Right ventricle myocardium superior (tissue), 1 donor: ENCODE measurements at places on chromosomes 11 and 22.

DNA sequence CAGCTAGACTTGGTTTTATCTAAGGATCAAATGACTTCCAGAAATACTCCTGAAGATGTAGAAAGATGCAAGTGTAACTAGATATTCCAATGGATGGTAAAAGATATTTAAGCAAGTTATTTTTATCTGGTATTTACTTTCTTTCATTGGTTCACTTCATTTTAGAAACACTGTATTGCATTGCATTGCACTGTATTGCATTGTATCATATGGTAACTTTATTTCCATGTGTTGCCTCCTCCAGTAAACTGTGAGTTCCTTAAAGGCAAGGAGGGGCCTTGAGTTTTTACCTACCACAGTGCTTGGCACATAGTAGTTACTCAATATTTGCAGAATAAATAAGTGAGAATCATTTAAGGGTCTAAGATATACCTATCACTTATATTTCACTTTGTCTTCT is 31.8 kb upstream of the FLI1 start:
- DNase-seq = no peak

DNA sequence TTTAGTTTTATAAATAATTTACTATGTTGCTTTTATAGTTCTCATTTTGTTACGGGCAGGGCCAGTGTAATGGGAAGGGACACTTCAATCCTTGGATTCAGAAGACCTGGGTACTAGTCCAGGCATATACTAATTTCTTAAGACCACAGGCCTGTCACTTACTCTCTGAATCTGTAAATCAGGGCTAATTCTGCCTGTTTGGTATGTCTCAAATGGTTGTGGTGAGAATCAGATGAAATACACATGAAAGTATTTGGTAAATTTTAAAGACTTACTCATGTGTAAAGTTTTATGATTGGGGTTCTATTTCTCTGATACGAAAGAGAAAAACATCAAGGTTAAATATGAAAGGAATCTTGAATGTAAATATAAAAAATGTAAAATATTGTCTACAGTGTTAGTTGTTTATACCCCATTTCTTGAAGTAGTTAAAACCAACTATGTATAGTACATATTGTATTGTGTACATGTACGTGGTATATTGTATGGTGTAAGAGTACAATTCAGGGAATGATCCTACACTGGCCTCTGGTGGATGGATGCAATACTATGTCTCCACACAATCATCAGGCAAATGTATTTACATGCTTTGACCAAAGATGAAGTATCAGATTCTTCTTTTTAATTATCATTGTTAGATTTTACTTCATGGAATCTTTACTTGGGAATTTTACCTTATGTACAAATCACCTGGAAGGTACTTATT is 24.5 kb upstream of the RAG2 start:
- DNase-seq = no peak

DNA sequence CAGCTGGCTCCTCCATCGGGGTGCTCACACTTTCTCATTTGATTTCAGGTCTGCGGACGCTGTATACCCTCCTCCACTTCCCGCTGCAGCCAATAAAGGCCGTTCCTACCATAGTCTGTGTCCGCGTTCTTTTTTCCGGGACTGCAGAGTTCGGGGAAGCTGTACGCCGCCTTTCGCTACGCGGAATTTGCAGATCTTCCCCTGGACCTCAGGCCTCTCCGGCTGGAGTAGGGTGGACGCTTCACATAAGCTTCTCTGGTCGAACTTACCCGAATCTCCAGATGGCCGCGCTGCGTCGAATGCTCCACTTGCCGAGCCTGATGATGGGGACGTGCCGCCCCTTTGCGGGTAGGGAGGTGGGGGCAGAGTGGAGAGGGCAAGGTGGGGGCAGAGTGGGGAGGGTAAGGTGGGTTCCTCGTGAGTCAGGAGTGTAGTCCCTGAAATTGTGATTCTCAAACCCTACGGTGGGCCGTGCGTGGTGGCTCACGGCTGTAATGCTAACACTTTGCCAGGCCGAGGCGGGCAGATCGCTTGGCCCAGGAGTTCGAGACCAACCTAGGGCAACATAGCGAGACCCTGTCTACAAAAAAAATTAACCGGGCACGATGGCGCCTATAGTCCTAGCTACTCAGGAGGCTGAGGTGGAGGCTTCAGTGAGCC is 617 bp downstream of the CSKMT start:
- DNase-seq = peak; percentile 73

GRCh38 chr11:29293825-29294224 is 723.0 kb downstream of the KCNA4 start:
- DNase-seq = no peak

DNA sequence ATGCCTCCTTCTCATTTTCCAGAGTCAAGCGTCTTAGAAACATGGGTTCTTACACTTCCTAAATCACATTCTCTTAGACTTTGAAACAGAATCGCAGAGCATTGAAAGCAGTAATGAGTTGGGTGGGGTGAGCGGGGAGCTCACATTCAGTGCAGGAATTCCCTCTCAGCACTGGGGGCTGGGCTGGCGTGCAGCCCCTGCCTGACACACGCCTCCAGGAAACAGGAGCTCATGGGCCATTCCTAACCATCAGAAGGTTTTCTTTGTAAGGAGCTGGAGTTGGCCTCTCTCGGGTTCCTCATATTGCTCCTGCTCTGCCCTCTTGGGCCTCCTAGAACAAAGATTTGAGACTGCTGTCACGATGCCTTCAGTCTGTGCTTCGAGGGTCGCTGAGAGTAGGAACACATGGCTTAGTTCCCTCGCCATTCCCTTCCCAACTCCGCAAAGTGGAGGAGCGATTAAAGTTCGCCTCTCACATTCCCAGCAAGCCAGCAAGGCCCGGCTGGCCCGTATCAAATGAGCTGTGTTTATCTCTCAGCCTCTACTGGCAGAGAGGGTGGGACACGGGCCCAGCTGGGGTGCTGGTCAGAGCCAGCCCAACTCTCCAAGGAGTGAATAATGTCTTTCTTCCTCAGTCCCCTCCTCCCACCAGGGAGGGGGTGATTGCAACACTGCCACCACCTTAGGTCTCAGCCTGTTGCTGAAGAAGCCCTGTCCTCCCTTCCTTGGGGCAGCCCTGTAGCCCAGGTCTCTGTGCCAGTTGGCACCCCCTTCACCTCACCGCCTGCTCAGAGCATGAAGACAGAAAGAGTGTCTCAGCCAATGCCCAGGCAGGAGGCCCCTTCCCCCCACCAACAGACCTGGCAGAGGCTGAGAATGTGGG is 10.4 kb downstream of the CHRDL2 start:
- DNase-seq = peak; percentile 89

DNA sequence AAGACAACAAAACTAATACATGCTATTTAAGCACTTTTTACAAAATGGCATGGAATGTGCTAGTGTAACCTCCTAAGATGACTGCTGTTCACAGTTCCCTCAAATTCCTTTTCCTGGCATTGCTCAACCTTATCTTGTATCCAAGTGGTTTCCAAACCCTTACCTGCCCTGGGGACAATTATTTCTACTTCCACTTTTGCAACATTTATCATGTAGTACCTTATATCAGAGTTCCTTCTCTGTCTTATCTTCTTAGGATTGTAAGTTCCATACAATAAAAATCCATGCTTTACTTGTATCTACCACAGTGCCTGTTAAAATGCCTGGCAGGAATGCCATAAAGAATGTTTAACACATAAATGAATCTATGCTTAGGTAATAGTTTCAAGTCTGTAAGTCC is 109.2 kb upstream of the MTMR2 start:
- DNase-seq = no peak

GRCh38 chr22:48950151-48950915 is 877.3 kb downstream of the BRD1 start:
- DNase-seq = no peak

DNA sequence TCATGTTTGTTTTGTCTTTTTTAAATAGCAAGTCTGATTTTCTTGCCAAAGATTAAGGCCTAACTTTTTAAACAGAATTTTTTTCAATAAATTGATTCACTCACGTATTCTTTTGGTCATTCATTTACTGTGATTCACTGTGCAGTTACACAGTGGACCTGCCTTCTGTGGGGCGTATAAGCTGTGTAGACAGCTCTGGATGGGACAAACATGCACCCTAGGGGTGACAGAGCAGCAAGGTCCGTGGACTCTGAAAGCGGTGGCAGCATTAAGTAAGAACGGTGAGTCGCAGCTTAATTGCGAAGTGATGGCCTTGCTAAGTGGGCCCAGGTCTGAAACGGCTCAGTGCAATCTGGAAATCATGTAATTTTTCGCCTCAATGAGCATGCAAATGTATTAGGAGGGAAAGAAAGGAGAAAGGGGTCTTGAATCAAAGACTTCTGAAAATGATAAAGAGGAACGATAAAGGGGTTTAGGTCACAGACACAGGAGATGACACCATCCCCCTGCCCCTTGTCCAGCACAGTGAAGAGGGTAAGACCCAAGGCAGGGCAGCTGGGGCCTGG is 113.1 kb downstream of the SPATA19 start:
- DNase-seq = no peak

- no peak for DNase-seq
Measured at GRCh38 chr11:68722143-68722542, 29.2 kb downstream of the TESMIN start.

DNA sequence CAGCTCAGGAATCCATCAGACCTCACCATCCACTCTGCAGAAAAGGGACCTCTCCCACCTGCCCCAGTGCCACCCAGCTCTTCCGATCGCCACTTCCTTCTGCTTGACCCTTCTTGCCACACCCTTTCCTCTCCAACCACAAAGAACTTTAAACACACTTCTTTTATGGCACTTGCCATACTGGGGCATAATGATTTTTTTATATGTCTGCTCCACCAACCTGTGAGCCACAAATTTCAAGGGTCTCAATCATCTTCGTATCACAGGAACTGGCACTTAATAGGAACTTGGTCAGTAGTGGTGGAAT is 11.7 kb upstream of the MYH9 start:
- no peak for DNase-seq

GRCh38 chr22:41828516-41828915 is 4.4 kb upstream of the SREBF2 start:
- no peak for DNase-seq

DNA sequence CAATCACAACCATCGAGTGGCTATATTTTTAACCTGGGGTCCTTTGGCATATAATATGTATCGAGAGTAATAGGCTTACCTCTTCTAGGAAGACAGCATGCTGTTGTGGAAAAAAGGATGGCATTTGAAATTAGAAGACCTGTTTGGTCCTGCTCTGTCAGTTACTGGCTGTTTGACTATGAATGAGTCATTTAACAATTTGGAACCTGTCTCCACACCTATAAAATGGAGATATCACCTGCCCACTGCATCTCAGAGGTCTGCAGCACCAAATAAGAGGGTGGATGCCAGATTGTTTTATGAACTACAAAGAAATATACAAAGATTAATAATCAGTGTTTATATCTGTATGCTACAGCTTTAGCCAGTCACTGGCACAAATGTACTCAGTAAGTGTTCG is 60.8 kb downstream of the SLC25A17 start:
- no peak for DNase-seq

- no peak for DNase-seq
Measured at GRCh38 chr22:48098921-48099245, 1336.4 kb downstream of the TBC1D22A start.

GRCh38 chr22:19717691-19718455 is 3.6 kb downstream of the SEPTIN5 start:
- peak; percentile 90 for DNase-seq

DNA sequence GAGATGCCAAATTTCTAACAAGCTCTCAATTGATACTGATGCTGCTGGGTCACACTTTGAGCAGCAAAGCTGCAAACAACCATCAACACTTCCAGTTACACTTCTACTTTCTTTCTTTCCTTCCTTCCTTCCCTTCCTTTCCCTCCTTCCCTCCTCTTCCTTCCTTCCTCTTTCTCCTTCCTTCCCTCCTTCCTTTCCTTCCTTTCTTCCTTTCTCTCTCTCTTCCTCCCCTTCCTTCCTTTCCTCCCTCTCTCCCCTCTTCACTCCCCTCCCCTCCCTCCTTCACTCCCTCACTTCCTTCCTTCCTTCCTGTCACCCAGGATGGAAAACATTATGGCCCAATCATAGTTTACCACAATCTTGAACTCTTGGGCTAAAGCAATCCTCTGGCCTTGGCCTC is 33.0 kb upstream of the PIK3C2A start:
- DNase-seq = no peak

DNA sequence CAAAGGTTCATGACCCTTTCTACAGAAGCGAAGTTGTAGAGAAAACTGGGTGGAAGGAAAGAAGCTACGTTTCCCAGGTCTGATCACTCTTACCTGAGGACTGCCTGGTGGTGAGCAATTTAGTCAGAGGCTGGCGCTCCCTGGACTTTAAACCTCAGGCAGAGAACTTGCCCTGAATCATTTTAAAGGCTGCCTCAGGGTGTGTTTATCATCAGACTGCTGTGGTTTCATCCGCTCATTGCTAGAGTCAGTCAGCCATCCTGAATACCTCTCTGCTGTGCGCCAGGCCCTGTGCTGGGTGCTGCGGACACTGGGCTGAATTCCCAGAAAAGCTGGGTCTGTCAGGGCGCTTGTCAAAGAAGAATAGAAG is 2.7 kb downstream of the DTX4 start:
- DNase-seq = no peak

DNA sequence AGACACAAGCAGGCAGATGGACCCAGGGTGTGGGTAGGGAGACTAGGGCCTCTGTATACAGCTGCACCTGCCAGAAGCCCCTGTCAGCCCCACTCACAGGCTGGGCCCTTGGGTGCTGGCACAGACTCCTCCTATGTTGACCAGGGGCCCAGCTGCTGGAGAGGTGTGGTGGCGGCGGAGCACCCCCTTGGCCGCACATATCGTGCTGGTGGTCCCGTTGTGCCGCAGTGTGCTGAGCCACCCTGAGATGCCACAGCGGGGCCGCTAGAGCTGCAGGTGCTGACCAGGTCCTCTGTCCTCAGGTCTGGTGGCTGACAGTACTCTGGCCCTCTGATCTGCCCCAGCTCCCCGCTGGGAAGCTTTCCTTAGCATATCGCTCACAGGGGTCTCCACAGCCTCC is 30.2 kb upstream of the B3GAT1 start:
- DNase-seq = no peak

GRCh38 chr11:118054712-118055640 is 21.9 kb upstream of the TMPRSS4 start:
- no peak for DNase-seq
